ENCODE measurements at places on chromosomes 3 and 15. TPM values are rescaled to one million over a fixed set of nuclear protein-coding genes. Genes with fewer than 3 reads are reported as not detected.

Gene C2CD4A
- total RNA-seq, result 0.06 TPM

Gene SLC6A20
- not detected for total RNA-seq

Gene NMB
- 1.8 TPM for total RNA-seq

Gene ST8SIA2
- not detected for total RNA-seq

Gene TUSC7
- total RNA-seq, result not detected

Gene LDHAL6B
- total RNA-seq, result not detected

Gene CFAP20DC
- total RNA-seq, result 1.1 TPM

Gene NPTN
- 223 TPM for total RNA-seq

Gene TEX55
- total RNA-seq, result not detected

Gene FAM174B
- 5.0 TPM for total RNA-seq

Gene ETV5
- total RNA-seq, result 26.1 TPM

Gene GNB4
- total RNA-seq, result 57.2 TPM

Gene MOBP
- total RNA-seq, result not detected

Gene FOXL2
- not detected for total RNA-seq

Gene TMCO5A
- not detected for total RNA-seq

Gene GPR171
- not detected for total RNA-seq

Gene PGBD4
- 2.2 TPM for total RNA-seq

Gene SERPINI2
- total RNA-seq, result not detected

Gene ANKRD63
- not detected for total RNA-seq

Gene NPAP1
- total RNA-seq, result not detected

Gene MST1R
- 2.0 TPM for total RNA-seq

Gene ERICH6
- 0.06 TPM for total RNA-seq

Gene ATG3
- 122 TPM for total RNA-seq

Gene TICRR
- total RNA-seq, result 1.2 TPM
